ENCODE measurements at places on chromosomes 7 and 10. TPM values are rescaled to one million over a fixed set of nuclear protein-coding genes. Genes with fewer than 3 reads are reported as not detected.

Gene FBXL15
- 9.4 TPM for total RNA-seq

DNA sequence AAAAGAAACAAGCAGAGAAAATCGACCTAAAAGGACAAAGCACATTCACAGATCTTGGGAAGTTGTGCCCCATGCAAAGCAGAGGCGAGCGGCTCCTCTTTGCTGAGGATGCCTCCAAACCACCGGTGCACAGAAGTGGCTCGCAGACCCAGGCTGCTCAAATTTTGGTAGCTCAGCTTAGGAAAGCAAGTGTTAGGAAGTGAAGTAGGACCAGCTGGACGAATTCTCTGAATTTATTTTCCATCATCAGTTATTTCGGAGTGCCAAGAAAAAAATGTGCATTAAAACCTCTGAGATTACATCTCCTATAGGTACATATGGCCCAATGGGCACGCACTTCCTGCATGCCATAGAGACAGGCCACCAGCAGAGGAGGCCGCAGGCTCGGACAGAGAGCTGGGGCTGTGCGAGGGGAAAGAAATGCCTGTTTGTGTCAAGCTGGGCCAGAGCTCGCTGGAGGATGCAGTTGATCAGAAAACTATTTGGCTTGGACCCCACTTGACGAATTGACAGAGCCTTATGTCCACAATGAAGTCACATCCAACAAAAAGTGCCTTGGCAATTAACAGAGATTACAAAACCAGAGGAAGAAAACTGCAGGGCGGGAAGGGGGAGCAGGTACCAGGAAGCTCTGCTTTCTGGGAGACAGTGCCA is 122.3 kb upstream of the LYZL2 start:
- peak; percentile 82 for ATAC-seq

Gene DDC
- not detected for total RNA-seq

Gene ARHGAP12
- 11.2 TPM for total RNA-seq

DNA sequence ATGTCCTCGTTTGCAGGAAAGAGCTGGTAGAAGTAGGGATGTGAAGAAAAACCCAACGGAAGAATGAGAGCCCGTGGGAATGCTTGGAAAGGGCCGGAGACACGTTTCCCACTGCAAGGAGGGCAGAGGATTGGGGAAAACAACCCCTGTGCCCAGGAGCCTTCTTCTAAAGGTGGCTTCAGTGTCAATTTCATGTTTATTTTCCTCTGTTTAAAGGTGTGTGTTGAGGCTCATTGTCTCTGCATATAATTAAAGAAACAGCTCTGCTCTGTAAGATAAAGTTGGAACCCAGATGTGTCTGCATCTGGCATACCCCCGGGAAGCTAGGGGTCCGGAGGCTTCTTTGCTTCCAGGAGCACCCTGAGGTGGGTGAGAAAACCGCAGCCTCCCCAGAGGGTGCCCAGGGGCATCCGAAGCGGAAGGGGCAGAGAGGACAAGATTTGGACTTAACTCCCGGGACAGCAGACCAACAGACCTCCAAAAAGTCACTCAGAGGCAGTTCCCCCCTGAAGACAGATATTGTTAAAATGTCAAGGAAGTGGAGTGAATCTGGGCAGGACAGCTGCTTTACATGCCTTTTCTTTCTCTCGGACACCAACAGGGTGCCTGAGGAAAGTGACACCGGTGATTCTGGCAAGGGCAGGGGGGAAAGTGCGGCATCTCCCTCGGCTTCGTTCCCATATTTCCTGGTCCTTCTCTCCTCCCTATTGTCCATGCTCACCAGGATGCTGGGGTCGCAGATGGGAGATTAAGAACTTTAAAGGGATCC is 8.6 kb upstream of the GATA3 start:
- no peak for ATAC-seq
